ENCODE measurements at places on chromosomes 1 and 21. TPM values are rescaled to one million over a fixed set of nuclear protein-coding genes. Genes with fewer than 3 reads are reported as not detected.

Gene MROH9
- not detected for total RNA-seq

Gene SPRR2B
- not detected for total RNA-seq

Gene REN
- not detected for total RNA-seq

Gene CFAP141
- total RNA-seq, result not detected

Gene EFNA1
- 26.9 TPM for total RNA-seq

Gene RGS18
- 3.4 TPM for total RNA-seq

Gene GJB5
- 1.0 TPM for total RNA-seq

Gene CRTC2
- total RNA-seq, result 8.0 TPM

Gene PRKCZ
- 16.5 TPM for total RNA-seq

Gene RHBG
- total RNA-seq, result not detected

Gene ADORA1
- 1.9 TPM for total RNA-seq

Gene LMOD1
- total RNA-seq, result 23.3 TPM

Gene HSD3B2
- not detected for total RNA-seq

Gene VAMP3
- 63.3 TPM for total RNA-seq

Gene PRDM16
- 13.5 TPM for total RNA-seq

Gene PCBP3
- total RNA-seq, result 72.0 TPM

Gene LHX8
- not detected for total RNA-seq

Gene PDC
- 285 TPM for total RNA-seq

Gene TPTE
- not detected for total RNA-seq

Gene TMEM125
- total RNA-seq, result 1.6 TPM

Gene OLIG2
- 5.8 TPM for total RNA-seq

Gene HMCN1
- 20.4 TPM for total RNA-seq

Gene BCAR3
- 14.5 TPM for total RNA-seq

Gene PLA2G2C
- total RNA-seq, result not detected

Gene ACTL8
- total RNA-seq, result not detected

Gene ADORA3
- total RNA-seq, result 1.2 TPM

Gene TNFRSF18
- total RNA-seq, result not detected

Gene EXTL1
- total RNA-seq, result 1.6 TPM

Gene S100A3
- 1.0 TPM for total RNA-seq

Gene RNU1-1
- total RNA-seq, result under 0.01 TPM

Gene ADAMTS5
- 19.0 TPM for total RNA-seq

Gene PRPF38B
- total RNA-seq, result 23.1 TPM

Gene NBPF6
- not detected for total RNA-seq

Gene MED8
- total RNA-seq, result 51.3 TPM

Gene PRELP
- total RNA-seq, result 12.8 TPM

Gene CELSR2
- total RNA-seq, result 35.2 TPM

Gene ATP1A2
- 50.0 TPM for total RNA-seq

Gene CROCC
- total RNA-seq, result 81.3 TPM

Gene SRGAP2C
- 22.5 TPM for total RNA-seq

Gene TSPEAR
- total RNA-seq, result not detected

Gene AMPD1
- total RNA-seq, result 0.71 TPM

Gene FCMR
- 1.3 TPM for total RNA-seq

Gene OR2L8
- not detected for total RNA-seq

Gene GNG4
- 9.9 TPM for total RNA-seq

Gene SPATA46
- total RNA-seq, result not detected

Gene HIVEP3
- 4.7 TPM for total RNA-seq

Gene NUDT17
- total RNA-seq, result 1.9 TPM

Gene RCSD1
- total RNA-seq, result 10.9 TPM

Gene FBLIM1
- 46.5 TPM for total RNA-seq

Gene RUNX1
- 6.4 TPM for total RNA-seq

Gene FMOD
- total RNA-seq, result 137 TPM

Data from camera-type eye (tissue), 1 donor.